ENCODE measurements at places on chromosomes 7 and 10. TPM values are rescaled to one million over a fixed set of nuclear protein-coding genes. Genes with fewer than 3 reads are reported as not detected.

GRCh38 chr7:80207501-80207900 lies 72.9 kb downstream of the GNAI1 start:
- no peak for DNase-seq
- H3K36me3 ChIP-seq: peaks cover 8% of the 10 kb centered on the region
- H3K27me3 ChIP-seq: peaks cover 4% of the 10 kb centered on the region

- no peak overlapping the region for H3K27ac ChIP-seq
- H3K27me3 ChIP-seq: no peaks in the 10 kb centered on the region
- no peaks in the 10 kb centered on the region for H3K4me1 ChIP-seq
- H3K36me3 ChIP-seq: no peaks in the 10 kb centered on the region
- no peak overlapping the region for H3K4me3 ChIP-seq
Measured at GRCh38 chr10:114686013-114686412, 27.9 kb upstream of the ABLIM1 start.

- no peak overlapping the region for H3K27ac ChIP-seq
- no peak overlapping the region for H3K4me3 ChIP-seq
- H3K27me3 ChIP-seq: no peaks in the 10 kb centered on the region
- no peak for DNase-seq
- no peaks in the 10 kb centered on the region for H3K36me3 ChIP-seq
Measured at GRCh38 chr10:104035194-104036068, 50.2 kb downstream of the COL17A1 start.

ECD gene
- 28.1 TPM for total RNA-seq

- no peak overlapping the region for H3K27ac ChIP-seq
- no peaks in the 10 kb centered on the region for H3K36me3 ChIP-seq
- H3K4me1 ChIP-seq: no peaks in the 10 kb centered on the region
- H3K27me3 ChIP-seq: no peaks in the 10 kb centered on the region
- DNase-seq: no peak
Measured at GRCh38 chr10:52074505-52075026, 239.5 kb upstream of the DKK1 start.
